Stimulated activated CD8-positive, alpha-beta memory T cell treated with anti-CD3 and anti-CD28 coated beads, Interleukin-15, amount 100 ng/mL, for 4 hours (primary cell): ENCODE measurements at places on chromosomes 7 and 10.

- no peak for DNase-seq
Observed at GRCh38 chr10:132519382-132520176, 18.0 kb upstream of the INPP5A start.

DNA sequence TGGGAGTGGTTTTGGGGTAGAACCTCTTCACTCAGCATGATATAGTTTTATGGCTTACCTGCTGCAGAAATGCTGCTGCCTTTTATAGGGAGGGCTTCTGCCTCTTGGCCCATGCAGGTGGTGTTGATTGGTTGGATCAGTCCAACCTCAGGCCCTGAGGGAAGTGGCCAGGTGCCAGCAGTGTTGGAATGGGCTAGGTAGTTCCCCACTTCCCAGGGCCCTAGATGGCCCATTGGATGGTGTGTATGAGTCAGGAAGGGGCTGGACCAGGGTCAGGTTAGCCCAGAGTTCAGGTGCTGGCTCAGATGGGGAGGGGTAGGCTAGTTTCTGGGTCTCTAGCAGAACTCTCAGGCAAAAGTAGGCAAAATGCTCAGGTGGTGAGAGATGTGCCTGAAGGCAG lies 455.5 kb downstream of the CCSER2 start:
- no peak for DNase-seq

GRCh38 chr7:11170863-11171568 lies 197.3 kb downstream of the PHF14 start:
- DNase-seq = no peak

- no peak for DNase-seq
Observed at GRCh38 chr7:1733908-1734730, 64.0 kb downstream of the ELFN1 start.

DNA sequence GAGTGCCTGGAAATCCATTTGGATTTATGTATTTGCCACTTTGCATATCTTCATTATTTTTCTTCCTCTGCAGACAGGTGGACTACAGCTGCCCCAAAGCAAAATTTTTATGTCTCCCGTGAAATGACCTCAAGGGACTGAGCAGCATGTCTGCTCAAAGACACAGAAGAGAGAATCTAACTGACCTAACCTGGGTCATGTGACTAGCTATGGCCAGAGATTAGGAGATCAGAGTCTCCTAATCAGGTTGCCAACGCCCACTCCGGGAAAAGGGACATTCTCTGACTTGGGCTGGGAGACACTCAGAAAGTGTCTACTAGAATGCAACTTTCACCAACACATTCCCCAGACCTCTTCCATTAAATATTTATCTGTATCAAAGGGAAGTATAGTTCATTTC lies 2.5 kb upstream of the BAMBI start:
- no peak for DNase-seq

DNA sequence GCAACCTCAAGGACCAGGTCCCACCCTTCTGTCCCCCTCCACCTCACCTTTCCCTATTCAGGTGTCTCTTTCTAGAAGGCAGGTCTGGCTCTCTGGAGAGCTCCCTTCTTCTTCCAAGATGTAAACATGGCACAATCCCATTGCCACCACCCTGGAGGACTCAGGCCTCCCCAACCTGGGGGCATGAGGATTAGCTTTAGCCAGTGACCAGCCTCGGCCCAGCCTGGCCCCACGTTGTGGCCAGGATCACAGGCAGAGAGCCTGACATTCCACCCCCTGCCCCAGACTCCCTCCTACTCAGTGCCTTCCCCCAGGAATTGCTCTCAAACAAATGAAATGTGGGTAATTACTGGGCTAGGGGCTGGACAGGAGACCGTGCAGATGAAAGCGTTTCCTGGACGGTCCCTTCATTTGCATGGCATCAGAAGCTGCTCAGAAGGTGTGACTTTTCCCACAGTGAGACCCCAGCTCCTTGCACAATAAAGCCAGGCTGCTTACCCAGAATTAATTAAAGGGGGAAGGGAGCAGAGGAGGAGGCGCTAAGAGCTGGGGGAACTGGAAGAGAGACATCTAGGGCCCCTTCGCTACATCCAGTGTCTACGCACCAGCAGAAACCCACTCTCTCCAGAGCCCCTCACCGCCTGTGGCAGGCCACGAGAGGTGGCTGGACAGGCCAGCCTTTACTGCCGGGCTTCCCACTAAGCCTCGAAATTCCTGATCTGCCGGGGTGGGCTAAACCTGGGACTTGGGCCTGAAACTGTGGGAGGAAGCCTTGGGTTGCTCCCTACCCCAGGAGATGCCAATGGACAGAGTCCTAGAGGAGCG lies 7.7 kb downstream of the FGF8 start:
- no peak for DNase-seq

DNA sequence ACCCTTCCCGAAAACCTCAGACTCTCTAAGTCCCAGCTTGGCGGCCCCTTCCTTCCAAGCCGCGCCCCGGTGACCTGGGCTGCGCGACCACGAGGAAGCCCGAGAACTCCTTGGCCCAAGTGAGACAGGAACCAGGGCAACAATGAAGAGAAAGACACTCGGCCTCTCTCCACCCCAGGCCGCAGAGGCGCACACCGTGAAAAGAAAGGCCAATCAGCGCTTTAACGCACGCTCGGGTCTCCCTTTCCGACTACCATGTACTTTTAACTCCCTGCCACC lies 166.4 kb upstream of the PPP1R3A start:
- DNase-seq = no peak

DNA sequence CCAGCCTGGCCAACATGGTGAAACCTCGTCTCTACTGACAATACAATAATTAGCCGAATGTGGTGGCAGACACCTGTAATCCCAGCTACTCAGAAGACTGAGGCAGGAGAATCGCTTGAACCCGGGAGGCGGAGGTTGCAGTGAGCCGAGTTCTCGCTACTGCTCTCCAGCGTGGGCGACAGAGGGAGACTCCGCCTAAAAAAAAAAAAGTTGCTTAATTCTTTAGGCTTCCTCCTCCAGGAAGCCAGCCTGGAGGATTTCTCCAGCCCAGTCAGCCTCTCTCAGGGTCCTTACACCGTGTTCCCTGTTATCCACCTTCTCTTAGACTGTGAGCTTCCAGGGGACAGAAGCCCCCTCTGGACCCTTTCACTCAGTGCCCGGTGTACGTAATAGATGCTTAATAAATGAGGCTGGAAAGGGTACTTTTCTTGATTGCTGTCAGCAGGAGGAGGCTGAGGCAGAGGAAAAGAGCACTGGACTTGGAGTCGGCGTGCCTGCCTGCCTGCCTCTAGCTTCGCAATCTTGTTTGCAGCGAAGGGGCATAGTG lies 16.4 kb upstream of the NODAL start:
- DNase-seq = no peak

GRCh38 chr7:39035903-39036302 lies 58.2 kb downstream of the POU6F2 start:
- DNase-seq = no peak

GRCh38 chr10:63128443-63128842 lies 4.7 kb upstream of the NRBF2 start:
- no peak for DNase-seq

DNA sequence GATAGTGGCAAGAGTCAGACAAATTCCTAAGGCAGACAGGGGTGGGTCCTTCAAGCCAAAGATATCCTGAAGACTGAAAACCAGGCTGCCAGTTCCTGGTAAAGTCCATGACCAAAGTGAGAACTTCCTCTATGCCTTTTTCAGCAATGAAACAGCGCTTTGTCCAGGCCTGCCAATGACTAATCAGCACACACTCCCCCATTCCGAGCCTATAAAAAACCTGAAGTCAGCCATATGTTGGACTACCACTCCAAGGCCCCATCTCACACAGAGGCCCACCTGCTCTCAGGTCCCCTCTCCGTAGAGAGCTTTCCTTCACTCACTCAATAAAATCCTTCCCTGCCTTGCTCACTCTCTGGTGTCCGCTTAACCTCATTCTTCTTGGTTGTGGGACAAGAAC lies 402.2 kb downstream of the ANKRD7 start:
- DNase-seq = no peak

DNA sequence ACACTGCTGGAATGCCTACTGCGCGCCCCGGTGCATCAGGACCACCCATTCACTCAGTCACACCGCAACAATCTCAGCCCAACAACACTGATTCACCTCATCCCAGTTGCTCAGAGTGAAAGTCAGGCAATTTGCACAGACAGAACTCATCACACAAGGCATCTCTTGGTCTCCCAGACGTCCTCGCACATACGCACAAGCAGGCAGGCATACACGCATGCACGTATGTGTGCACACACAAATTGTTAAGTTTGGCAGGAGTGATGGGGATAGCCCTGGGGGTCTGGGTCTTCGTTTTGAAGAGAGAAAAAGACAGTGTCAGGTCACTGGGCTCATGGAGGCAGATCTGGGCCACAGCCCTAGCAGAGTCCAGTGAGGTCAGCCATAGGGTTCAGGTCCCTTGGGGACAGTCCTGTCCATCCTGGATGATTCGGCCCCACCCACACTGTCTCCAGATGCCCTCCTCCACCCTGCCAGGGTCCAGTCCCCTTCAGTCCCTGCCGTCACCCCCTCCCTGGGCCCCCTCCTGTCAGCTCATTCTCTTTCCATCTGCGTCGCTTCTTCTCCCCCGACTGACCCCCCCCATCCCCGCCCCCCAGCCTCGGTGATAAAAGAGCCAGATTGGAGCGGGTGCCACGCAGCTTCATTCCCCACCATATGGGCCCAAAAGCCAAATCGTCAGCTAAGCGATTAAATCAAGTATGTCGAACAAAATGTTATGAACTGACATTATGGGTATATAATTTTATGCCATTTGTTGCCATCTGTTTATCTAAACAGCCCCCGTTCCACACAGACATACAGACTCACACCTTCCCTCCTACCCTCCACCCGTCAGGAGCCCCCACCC lies 48.5 kb upstream of the SLF2 start:
- no peak for DNase-seq

- DNase-seq = no peak
Observed at GRCh38 chr10:119687192-119688032, 36.2 kb downstream of the BAG3 start.

GRCh38 chr10:13051126-13051694 lies 48.8 kb upstream of the OPTN start:
- DNase-seq = no peak

GRCh38 chr7:27922907-27923641 lies 183.1 kb downstream of the TAX1BP1 start:
- DNase-seq = no peak

DNA sequence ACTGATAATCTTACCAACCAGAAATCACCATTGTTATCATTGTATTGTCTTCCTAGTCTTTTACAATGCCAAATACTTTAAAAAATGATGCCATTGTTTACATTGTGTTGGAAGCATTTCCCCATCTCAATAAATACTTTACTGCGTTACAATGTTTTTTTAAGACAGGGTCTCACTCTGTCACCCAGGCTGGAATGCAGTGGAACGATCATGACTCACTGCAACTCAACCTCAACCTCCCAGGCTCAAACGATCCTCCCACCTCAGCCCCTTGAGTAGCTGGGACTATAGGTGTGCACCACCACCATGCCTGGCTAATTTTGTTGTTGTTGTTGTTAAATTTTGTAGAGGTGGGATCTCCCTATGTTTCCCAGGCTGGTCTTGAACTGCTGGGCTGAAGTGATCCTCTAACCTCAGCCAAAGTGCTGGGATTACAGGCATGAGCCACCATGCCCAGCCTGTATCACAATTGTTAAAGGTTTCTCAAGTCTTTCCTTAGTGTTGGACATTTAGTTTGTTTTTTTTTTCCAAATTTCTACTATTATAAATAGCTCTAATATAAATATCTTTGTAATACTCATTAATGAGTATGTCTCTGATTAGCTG lies 13.5 kb downstream of the LRMDA start:
- DNase-seq = no peak

- no peak for DNase-seq
Observed at GRCh38 chr7:6130007-6130587, 98.9 kb downstream of the ANKRD61 start.

GRCh38 chr10:133079836-133080682 lies 7.7 kb upstream of the ADGRA1 start:
- DNase-seq = no peak

DNA sequence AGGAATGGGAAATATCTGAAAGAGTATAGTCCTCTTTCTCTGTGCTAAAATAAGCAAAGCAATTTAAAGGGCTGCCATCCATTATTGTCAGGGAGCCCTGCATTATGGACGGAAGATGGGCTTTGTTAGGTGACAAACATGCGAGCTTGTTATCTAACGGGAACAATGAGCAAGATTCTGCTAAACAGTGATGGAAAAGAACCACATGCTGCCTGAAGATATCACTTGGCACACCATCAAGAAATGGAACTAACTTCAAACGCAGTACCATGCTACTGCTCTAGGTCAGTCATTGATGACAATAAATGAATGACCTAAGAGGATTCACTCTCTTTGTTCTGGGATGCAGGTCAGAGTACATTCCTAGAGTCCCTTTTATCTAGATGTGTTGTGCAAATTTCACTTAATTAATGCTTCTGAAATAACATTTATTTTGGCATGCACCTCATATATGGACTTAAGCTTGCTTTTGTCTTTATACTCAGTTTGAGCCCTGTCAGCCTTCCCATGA lies 175.7 kb upstream of the PTN start:
- DNase-seq = no peak

DNA sequence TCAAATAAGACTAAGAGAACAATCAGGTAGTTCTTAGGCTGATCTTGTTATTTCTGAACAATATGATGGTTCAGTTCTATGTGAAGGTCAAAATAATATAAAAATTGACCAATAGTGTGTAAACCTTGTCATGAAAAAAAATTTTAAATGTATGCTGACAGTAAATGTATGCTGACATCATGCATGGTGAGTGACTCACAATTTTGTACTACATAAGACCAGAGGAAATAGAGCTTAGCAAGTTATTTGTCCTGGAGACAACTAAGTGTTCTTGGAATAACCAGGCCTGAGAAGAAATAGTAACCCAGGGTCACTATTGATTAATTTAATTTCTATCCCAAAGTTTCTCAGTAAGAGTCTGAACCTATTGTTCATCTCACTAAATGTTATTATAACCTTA lies 182.2 kb upstream of the PCDH15 start:
- DNase-seq = no peak

GRCh38 chr7:84461093-84461492 lies 266.5 kb upstream of the SEMA3A start:
- DNase-seq = no peak

DNA sequence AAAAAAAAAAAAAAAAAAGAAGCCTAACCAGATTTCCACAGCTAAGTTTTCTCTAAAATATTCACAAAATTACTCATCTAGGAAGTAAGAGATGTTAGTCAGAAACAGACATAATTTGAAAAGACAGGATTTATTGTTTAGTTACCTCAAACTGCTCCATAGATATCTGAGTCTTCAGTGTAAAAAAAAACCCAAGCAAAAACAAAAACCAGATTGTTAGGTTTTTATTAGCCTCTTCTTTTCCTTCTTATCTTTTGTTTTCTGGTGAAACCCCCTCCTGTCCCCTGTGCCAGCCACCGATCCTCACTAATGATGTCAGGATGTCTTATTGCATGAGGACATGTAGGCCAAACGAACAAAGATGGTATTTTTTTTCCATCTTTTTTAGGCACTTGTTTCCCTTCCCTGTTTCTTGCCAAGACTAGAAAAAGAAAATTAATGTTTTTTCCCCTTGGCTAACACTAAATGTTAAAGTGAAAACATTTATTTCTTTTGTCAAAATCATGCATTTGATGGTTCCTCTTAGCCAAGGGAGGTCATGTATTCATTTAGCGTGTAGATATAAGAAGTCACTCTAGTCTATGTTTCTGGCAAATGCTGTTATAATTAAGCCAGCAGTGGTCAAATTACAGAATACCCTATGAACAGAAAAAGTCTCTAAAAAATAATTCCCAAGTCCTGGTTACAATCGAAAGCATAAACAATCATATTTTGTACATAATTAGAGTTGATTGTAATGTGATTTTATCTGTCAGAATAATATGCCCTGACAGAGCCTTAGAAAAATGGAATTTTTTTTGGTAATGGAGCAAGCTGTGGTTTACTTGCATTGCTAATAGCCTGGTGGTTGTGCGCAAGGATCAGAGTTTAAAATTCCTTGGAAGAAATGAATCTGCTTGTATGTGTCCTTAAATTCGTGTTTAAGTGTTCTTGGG lies 702.4 kb upstream of the FZD8 start:
- DNase-seq = no peak
